ENCODE measurements at places on chromosomes 1 and 21.

DNA sequence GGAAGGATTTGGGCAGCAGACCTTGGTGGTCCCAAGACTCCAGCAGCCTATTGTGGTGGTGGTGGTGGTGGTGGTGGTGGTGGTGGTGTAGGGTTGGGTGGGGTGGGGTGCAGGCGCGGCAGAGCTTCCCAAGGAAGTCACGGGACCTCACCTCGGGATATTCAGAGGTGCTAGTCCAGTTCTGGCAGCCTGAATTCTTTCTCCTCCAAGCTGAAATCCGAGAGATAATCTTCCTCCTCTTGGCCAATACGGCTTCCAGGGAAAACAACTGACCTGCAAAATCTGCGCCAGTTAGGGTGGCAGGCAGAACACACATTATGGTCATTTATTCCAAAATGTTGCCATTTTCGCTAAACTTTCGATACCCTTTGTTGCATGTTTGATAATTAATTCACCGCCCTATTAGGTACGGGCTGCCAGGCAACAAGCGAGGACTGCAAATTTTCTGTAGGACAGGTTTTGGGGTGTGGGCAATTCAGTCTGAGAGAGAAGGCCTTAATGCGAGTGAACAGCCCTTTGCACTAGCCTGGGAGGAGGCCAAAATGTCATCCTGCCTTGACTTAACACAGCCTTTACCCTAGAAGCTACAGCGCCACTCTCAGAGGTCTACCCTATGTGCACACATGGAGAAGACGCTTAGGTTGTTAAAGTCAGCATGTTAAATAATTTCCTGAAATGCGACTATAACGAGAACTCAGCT, 33.2 kb upstream of the BSDC1 start:
- no peak for DNase-seq

GRCh38 chr1:23522244-23522982, 8.6 kb downstream of the E2F2 start:
- DNase-seq: no peak

DNA sequence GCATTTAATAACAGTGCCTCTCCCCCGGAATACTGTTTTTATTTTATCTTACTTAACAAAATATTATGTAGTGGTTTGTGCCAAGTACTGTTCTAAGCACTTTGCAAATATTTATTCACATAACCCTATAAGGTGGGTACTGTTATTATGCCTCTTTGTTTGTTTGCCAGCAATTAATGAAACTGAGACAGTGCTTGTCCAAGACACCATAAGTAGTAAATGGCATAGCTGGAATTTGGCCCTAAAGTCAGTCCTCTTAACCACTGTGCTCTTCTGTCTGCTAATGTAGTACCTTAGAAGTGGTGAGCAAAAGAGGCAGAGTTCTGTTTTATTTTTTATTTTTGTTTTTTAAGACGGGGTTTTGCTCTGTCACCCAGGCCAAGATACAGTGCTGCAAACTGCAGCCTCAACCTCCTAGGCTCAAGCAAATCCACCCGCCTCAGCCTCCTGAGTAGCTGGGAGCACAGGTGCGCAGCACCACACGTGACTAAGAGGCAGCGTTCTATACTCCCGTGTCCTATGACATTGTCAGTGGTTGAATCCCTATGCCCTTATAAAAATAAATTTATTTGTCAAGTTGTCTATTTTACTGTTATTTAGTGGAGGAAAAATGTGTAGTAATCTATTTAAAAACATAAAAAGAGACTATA, 165.8 kb downstream of the CLEC20A start:
- DNase-seq: no peak

GRCh38 chr1:174053826-174054225, 31.7 kb upstream of the RC3H1 start:
- no peak for DNase-seq

DNA sequence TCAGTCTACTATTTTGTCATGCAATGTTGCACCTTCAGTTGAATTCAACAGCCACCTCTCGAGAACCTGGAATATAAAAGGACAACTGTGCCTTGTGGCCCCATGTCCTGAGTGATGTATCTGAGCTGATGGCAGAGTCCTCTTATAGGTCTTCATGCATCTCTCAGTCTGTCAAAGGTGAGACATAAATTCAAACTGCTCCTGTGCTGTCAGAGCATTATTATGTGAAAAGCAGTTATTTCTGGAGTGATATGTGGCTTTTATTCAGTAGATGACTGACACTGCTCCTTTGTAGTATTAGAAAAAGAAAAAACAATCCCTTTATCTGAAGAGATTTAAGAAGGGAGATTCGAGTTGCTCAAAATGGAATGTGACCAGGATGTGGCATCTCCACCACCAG, 8.4 kb downstream of the S100A10 start:
- no peak for DNase-seq

DNA sequence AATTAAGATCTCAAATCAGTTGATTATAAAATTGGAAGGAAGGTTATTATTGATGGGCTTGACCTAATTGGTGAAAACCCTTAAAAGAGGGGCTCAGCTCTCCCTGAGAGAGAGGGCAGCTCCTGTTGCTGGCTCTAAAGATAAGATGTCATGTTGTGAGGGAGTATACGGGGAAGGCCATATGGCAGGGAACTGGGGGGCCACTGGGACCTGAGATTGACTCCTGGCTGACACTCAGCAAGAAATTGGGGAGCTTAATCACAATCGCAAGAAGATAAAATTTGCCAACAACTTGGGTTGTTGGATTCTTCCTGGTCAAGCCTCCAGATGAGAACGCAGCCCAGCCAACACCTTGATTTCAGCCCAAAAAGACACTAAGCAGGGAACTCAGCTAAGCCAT, 69.7 kb upstream of the KCNJ6 start:
- no peak for DNase-seq
